ENCODE measurements at places on chromosomes 2 and 18.

DNA sequence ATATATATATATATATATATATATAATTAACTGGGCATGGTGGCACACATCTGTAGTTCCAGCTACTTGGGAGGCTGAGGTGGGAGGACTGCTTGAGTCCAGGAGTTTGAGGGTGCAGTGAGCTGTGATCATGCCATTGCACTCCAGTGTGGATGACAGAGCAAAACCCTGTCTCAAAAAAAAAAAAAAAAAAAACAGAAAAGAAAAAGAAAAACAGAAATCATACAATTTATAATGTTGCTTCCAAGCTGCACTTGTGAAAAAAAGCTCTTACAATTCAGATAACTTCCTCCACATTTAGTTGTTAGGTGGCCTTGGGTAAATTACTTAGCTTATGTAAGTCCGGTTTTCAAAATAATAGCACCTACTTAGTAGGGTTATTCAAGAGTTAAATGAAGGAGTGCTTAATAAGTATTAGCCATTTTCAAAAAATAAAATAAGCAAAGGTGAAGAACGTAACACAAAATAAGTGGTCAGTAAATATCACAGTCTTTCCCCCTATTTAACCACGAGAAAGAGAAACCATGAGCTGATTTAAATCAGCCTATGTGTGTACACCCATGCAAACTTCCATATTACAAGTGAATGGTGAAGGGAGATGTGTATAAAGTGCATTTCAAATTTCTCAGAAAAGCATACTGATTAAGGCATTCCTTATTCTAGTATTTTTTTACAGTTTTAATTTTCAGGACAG, 2.3 kb downstream of the WIPF1 start:
- no peak for DNase-seq

DNA sequence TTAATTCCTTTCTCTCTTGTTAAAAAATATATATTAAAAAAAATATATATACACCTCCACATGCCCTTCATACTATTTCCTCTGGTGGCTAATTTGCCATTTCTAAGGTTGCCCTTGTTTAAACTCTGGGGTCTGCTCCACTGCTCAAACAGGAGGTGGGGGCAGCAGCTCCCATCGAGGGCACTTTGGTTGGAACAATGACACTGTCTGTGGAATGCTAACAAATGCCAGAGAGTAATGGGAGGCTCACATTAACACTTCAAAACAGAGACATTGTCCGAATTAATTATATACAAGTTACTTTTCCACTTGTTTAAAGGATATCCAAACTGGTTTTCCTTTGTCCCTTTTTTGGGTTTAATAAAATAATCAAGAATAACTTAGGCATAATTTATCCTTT, 58.8 kb upstream of the CD302 start:
- DNase-seq = no peak

GRCh38 chr2:224309176-224309575, 92.7 kb downstream of the FAM124B start:
- no peak for DNase-seq

GRCh38 chr2:11077411-11077810, 77.9 kb upstream of the SLC66A3 start:
- DNase-seq = no peak

- no peak for DNase-seq
Observed at GRCh38 chr2:152602750-152603149, 114.5 kb downstream of the PRPF40A start.

DNA sequence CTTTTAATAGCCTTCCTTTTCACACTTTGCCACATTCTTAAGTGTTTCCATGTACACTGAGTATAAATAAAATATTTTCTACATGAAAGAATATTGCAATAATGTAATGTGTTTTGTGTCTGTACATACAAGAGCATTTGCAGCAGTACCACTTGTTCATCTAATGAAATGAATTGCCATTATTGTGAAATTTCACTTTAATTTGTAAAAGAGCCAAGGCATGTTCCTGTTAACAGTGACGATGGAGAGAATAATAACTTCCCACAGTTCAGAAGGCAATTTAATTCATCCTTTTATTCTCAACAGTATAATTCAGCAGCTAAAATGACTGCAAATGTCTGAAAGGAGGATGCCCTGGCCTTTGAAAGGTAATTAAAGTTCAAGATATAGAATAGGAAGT, 853.9 kb downstream of the LRRTM4 start:
- DNase-seq = no peak

GRCh38 chr18:79575891-79576685, 103.5 kb upstream of the CTDP1 start:
- no peak for DNase-seq

- no peak for DNase-seq
Observed at GRCh38 chr2:44549099-44549471, 187.3 kb downstream of the CAMKMT start.

- no peak for DNase-seq
Observed at GRCh38 chr2:129438501-129439057, 540.9 kb upstream of the RAB6C start.

GRCh38 chr2:9445089-9445488, 21.6 kb downstream of the CPSF3 start:
- no peak for DNase-seq

GRCh38 chr18:22694954-22695353, 238.2 kb upstream of the RBBP8 start:
- DNase-seq = no peak

DNA sequence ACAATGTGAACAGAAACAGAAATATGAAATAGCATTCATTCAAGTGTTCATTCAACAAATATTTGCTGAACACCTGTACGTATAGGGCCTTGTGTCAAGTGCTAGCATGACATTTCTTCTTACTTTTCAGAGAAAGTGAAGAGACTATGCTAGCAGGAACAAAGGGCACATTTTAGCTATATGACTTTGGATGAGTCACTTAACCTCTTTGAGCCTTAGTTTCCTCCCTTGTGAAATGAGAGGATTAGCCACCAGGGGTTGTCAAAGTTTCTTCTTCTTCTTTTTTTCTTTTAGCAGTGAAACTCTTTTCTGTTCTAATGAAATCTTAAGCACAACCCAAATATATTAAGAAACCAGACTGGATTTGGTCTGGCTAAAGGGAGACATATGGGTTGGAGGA, 53.1 kb downstream of the FIGN start:
- DNase-seq = no peak

DNA sequence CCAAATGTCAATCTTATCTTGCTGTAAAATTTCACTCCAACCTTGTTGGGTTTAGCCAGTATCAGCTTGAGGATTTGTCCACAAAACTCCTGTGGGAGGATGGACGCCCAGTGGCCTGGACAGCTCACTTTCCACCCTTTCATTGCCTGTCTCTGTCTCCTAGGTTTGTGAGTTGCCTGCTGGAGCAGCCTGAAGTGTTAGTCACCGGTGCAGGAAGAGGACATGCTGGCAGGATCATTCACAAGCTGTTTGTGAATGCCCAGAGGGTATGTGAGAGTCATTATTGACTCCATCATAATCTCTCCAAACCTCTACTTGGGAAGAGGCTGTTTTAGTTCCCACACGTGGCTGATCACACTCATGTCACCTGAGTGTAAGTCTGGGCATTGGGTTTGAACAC, 112.3 kb downstream of the RAB3GAP1 start:
- DNase-seq = no peak

DNA sequence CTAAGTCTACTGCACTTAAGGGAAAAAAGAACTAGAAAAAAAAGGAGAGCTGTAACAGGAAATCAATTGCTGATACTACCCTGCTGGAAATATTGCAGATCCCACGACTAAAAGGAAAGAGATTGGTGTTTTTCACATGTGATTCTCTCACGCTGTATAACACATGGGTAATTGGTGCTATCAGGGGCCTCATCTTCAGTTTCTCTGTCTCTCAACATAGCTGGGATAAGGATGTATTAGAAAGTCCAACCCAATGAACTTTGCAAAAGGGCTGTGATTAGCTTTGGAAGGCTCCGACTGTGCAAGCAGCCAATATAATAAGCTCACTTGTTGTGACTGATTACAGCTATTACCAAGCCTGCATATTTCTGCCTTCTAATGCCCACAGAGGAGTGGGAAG, 133.4 kb downstream of the NRP2 start:
- DNase-seq = no peak

DNA sequence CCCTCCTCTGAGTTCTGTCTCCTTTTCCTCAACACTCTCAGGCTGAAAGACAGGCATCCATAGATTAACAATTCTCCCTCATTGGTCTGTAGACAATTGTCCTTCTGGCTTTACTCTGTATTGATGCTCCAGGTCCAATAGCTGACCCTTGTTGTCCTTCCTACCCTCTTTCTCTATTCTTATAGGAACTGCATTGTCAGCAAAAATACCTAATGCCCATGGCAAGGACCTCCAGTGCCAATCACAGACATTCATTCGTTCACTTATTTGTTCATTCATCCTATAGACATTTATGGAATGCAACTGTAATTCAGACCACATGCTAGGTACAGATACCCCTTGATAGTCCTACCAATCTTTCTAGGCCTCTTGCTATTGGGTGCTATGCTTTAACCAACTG, 69.8 kb upstream of the DTNA start:
- DNase-seq = no peak

- no peak for DNase-seq
Observed at GRCh38 chr2:224984637-224985036, 57.6 kb downstream of the DOCK10 start.

DNA sequence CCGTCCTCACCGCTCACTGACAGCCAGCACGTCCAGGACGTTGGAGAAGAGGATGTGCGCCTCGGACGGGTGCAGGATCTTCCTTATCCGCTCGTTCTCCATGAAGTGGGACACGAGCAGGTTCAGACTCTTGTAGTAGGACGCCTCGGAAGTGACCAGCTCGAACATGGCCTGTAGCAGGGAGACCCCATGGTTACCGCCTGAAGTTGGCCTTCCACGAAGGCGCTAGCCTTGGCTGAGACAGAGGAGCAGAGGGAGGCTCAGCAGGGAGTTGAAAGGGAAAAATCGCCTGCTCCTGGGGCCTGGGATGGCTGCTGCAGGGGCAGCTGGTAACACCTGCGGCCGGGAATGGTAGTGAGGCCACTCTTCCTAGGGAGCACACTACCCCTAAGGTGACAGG, 24.7 kb downstream of the SNORC start:
- no peak for DNase-seq

DNA sequence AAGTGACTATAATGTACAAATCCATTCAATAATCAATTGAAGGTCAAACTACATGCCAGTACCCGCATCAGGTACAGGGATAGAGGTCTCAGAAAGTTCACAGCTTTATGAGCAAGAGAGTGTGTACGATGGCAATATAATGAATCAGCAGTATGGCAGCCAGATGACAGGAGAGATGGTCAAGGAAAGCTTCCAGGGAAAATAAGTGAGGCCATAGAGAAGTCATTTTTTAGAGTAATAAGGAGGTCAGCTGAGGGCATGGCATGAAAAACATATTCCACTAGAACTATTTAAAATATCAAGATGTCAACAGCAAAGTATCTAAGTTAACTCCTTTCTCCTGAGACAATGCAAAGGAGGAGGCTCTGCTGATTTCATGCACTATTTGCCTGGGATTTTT, 108.0 kb downstream of the SLC8A1 start:
- DNase-seq = no peak

DNA sequence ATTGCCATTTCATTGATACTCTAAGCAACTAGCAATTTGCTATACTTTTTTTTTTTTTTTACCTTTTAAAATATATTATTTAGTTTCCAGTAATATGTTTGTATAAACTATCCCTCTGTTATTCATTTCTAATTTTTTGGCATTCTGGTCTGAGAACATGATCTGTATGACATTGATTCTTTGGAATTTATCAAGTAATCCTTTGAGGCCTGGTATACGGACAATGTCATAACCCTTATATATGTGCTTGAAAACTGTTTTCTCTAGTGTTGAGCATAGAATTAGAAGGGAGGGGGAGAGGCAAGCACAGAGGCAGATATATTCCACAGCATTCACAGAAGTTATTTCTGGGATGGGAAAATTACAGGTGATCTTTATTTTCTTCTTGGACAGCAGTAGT, 48.2 kb upstream of the POLE4 start:
- DNase-seq = no peak

DNA sequence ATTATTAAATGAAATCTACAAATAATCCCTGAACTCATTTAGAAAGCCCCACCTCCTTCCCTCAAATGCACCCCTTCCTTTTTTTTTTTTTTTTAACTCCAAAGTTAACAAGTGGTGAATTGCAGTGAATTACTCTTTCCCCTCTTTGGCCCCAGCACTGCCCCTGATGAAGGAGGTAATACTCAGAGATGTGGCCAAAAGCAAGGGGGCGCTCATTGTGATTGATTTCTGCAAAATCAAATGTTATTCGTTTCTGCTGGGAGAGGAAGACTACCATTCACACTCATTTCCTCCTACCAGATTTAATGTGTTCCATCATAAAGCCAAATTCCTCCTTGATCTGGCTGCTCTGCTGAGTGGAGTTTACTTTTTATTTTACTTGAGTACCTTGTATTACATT, 259.4 kb downstream of the GPD2 start:
- no peak for DNase-seq

DNA sequence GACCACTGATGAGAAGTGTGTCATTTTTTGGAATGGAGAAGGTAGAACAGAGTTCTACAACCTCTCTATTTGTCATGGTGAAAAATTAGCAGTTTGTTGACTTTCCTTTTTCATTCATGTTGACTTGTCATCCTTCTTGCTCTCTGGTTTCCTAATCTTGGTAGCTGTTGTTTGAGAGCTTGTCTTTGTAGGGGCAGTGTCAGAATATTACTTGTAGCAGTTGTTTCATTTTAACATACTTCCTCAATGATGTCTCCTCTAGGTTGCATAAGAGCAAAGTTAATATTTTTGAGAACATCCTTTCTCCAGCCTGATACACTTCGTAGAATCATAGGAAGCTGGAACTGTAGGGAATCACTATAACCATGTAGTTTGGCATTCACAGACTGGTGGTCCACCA, 368.2 kb upstream of the FANCL start:
- no peak for DNase-seq

- peak; percentile 22 for DNase-seq
Observed at GRCh38 chr2:168147830-168148794, 99.3 kb downstream of the STK39 start.

GRCh38 chr2:83901317-83901716, 557.8 kb downstream of the SUCLG1 start:
- DNase-seq = no peak

DNA sequence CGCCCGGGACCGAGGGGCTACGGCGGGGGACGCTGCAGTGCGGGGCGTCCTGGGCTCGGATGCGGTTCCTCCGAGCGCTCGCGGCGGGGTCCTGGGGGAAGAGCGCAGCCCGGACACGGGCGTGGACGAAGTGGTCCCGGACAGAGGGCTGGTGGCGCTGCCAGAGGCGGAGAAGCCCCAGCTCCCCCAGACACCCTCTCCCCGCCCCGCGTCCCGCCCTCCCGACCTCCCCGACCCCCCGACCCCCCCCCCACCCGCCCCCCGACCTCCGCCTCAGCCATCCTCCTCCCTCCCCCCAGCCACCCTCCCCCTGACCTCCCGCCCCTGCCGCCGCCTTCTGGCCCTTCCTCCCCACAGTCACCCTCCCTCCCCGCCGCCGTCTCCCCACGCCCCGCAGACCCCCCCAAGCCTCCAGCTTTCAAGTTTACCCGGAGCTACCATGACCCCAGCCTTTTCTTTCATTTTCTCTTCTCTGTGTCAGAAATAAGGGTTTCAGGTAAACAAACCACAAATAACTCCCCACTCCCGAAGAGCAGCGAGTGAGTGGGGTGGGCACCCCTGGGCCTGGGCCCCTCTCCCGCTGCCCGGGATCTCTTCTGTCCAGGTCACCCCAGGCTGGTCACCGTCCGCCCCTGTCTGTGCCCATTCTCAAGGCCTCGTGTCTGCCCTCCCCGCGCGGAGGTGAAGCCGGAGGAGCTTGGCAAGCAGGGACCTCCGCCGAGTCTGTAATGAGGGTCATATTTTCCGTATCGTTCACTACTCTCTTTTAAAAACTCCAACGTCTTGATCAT, 5.1 kb downstream of the NFATC1 start:
- DNase-seq = no peak

GRCh38 chr18:79504034-79504433, 108.3 kb downstream of the NFATC1 start:
- DNase-seq = no peak
